ENCODE measurements at places on chromosomes 11 and 22.

DNA sequence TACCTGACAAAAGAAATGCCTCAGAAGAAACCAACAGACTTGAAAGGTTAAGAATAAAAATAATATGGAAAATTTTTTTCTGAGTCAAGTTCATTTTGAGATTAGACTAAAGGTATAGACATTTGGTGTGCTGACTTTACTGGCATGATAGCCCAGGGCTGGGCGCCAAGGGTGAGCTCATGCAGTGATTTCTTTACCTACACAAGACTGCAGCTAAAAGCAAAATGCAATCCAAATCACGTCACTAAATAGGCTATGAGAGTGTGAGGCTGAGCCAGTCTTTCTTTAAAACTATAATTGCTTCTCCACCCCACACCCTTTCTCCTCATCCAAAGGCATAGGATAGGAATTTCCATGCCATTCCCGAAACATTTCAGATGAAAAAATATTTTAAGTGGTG is 196.5 kb downstream of the FAM76B start:
- no peak for DNase-seq

GRCh38 chr11:34576331-34576730 is 44.6 kb upstream of the EHF start:
- no peak for DNase-seq

- no peak for DNase-seq
Measured at GRCh38 chr22:48827268-48827846, 1000.3 kb downstream of the BRD1 start.

DNA sequence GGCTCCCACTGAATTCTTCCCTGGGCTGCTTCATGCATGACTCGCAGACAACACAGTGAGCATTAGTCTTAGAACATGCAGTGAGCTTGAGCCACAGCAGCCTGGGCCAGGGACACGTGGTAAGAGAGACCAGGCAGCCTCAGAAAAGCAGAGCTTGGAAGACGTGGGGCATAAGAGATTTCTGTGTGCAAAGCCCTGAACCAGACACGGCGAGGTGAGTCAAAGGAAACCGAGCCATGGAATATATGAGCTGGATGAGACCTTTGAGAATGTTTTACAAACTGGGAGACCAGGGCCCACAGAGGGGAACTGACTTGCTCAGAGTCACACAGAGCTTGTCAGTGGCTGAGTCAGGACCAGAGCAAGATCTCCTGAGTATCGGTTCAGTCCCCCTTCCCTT is 8.5 kb upstream of the FXYD6 start:
- DNase-seq: no peak

DNA sequence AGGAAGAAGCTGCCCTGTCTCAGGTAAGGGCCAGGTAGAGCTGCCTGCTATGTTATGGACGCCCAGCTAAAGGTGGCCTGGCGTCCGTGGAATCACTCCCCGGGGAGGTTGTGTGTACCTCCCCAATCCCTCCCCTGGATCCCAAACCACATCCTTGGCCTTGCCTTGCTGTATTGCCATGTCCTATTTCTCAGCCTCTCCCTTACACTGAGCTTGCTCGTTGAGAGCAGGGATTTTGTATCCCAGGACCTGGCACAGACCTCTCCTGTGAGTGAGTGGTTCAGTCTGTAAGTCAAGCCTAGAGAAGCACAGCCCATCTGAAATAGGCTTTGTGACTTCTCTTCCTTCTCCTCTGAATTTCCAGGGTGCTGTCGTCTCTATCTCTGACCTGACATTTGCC is 53.9 kb downstream of the TRAF6 start:
- no peak for DNase-seq

All from NCI-H187 treated with DMSO at 0.1 percent for 48 hours (cell line).